ENCODE measurements at places on chromosomes 6 and 20. TPM values are rescaled to one million over a fixed set of nuclear protein-coding genes. Genes with fewer than 3 reads are reported as not detected.

- no peak for DNase-seq
- no peak overlapping the region for H3K4me3 ChIP-seq
- H3K4me1 ChIP-seq, result no peaks in the 10 kb centered on the region
Measured at GRCh38 chr6:133501675-133502270, 260.6 kb downstream of the EYA4 start.

DNA sequence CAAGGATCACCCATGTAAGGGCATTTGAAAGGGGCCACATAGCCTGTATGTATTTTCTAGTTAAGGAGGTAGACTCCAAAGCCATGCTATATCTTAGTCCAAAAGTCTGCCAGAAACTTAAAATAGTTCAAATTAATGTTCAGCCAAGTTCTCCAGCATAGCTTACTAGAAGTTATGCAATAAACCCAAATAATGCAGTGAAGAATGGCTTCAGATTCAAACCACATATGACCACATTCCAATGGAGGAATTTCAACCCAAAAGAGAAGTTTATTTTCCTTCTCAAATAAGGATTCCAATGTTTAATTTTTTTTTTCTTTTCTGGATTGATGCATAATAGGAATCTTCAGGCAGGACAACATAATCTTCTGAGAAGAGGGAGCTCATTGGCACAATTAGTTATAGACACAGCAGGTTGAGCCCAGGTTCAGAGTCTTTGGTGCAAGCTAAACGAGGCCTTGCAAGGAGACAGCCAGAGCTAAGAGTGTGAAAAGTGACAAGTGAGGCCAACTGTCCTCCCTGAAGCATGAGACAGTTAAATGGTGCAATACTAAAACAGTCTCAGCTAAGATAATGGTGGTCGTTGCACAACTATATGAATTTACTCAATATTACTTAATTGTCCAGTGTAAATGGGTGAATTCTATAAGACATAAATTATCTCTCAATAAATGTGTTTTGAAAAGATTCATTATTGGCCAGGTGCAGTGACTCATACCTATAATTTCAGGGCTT lies 598.8 kb upstream of the CDH4 start:
- no peak for DNase-seq
- no peaks in the 10 kb centered on the region for H3K27me3 ChIP-seq
- H3K36me3 ChIP-seq, result no peaks in the 10 kb centered on the region
- H3K4me3 ChIP-seq, result no peak overlapping the region
- H3K4me1 ChIP-seq, result no peaks in the 10 kb centered on the region

DNA sequence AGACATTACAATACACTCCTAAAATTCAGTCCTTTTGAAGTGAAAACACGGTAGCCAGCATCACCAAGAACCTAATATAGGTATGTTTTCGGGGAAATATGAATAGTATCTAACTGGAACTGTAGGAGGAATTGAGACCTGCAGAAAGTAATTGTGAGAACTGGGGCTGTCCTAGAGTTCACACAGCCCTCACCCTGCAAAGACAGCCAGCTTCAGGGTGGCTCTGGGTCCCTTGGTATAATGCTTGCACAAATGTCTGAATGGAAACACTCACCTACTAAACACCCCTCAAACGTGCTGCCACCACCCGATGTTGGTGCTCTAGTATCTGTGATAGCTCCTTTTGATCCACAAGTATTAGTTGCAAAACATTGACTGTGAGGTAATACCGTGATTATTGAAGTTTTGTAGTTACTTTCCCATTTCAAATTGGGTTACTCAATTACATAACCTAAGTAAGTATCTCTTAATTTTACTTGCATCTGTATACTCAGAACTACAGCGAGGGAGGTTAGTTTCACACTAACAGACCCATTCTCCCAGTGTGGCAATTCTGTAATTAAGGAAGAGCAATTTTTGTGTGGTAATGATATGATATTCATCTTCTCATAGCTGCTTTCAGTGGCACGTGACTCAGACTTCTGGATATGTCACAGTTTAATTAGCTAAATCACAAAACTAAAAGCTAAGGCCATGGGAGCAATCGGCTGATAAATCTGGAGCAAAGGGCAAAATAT lies 129.5 kb downstream of the INSM1 start:
- no peak overlapping the region for H3K27ac ChIP-seq
- DNase-seq, result no peak
- no peak overlapping the region for H3K4me3 ChIP-seq
- peaks cover 27% of the 10 kb centered on the region for H3K36me3 ChIP-seq

Gene SLC16A10
- total RNA-seq, result 4.8 TPM

GRCh38 chr20:53296451-53297153 lies 297.0 kb downstream of the ZNF217 start:
- no peaks in the 10 kb centered on the region for H3K4me1 ChIP-seq
- no peak for DNase-seq
- H3K36me3 ChIP-seq, result no peaks in the 10 kb centered on the region
- H3K4me3 ChIP-seq, result no peak overlapping the region

Gene CASS4
- 21.8 TPM for total RNA-seq

DNA sequence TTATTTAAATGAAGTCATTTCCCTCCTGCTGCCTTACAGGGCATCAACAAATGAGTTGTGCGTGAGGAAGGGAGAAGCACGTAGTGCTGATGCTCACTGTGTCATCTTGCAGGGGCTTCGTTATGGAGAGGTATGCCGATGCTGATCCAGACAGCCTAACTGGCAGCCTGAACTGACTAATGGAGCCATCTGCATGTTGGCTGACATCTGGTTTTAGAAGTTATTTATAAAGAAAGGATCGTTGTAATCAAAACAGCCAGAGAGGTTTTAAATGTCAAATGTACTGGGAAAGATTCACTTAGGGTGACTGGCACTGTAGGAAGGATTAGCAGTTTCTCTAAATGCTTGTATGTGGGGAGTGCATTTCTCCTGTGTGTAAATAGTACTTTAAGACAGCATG lies 54.6 kb downstream of the FARS2 start:
- DNase-seq, result no peak
- no peaks in the 10 kb centered on the region for H3K27me3 ChIP-seq
- H3K4me3 ChIP-seq, result no peak overlapping the region
- H3K27ac ChIP-seq, result no peak overlapping the region
- peaks cover 4% of the 10 kb centered on the region for H3K4me1 ChIP-seq

DNA sequence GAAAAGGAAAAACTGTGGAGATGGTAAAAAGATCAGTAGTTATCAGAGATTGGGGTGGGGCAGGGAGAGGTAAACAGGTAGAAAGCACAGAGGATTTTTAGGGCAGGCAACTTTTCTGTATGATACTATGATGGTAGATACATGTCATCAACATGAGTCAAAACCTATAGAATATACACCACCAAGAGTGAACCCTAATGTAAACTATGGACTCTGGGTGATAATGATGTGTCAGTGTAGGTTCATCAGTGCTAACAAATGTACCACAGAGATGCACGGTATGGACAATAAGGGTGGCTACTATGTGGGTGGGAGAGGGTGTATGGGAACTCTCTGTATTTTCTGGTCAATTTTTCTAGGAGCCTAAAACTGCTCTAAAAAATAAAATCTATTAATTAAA lies 18.5 kb downstream of the PACSIN1 start:
- H3K4me3 ChIP-seq, result no peak overlapping the region
- H3K4me1 ChIP-seq, result peaks cover 42% of the 10 kb centered on the region
- DNase-seq, result no peak
- H3K27ac ChIP-seq, result peak overlapping the region; percentile 18
- H3K36me3 ChIP-seq, result no peaks in the 10 kb centered on the region

GRCh38 chr6:110859335-110859792 lies 15.2 kb upstream of the AMD1 start:
- no peak overlapping the region for H3K27ac ChIP-seq
- H3K4me1 ChIP-seq, result peaks cover 9% of the 10 kb centered on the region
- H3K4me3 ChIP-seq, result no peak overlapping the region
- H3K36me3 ChIP-seq, result no peaks in the 10 kb centered on the region

GRCh38 chr6:76342611-76343160 lies 270.2 kb upstream of the IMPG1 start:
- H3K36me3 ChIP-seq, result no peaks in the 10 kb centered on the region
- DNase-seq, result no peak
- no peaks in the 10 kb centered on the region for H3K27me3 ChIP-seq
- H3K4me1 ChIP-seq, result no peaks in the 10 kb centered on the region
- H3K27ac ChIP-seq, result no peak overlapping the region

DNA sequence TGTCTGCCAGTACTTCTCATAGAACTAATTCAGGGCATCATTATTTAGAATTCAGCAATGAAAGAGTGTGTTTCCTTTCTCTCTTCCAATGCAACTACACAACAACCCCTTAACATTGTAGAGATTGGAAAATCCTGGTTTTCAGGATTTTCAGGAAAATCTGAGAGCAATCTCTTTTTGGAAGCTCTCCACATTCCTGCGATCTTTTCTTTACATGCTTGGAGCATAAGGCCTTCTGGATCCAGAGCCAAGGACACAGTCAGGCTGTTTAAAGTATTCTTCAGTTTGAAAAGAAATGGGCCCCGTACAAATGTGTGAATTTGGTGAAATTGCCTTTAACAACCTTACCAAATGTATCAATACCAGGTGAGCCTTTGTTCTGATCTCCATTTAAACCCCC lies 469.7 kb downstream of the PKHD1 start:
- no peak for DNase-seq
- H3K4me3 ChIP-seq, result no peak overlapping the region
- no peaks in the 10 kb centered on the region for H3K36me3 ChIP-seq
- H3K27me3 ChIP-seq, result no peaks in the 10 kb centered on the region
- H3K4me1 ChIP-seq, result no peaks in the 10 kb centered on the region

Gene C6orf58
- not detected for total RNA-seq

GRCh38 chr6:12457094-12457493 lies 166.9 kb downstream of the EDN1 start:
- no peaks in the 10 kb centered on the region for H3K4me1 ChIP-seq
- no peak for DNase-seq
- no peaks in the 10 kb centered on the region for H3K36me3 ChIP-seq
- no peak overlapping the region for H3K4me3 ChIP-seq

GRCh38 chr6:110517034-110517433 lies 40.6 kb upstream of the SLC22A16 start:
- no peak for DNase-seq
- no peak overlapping the region for H3K27ac ChIP-seq
- H3K27me3 ChIP-seq, result peaks cover 29% of the 10 kb centered on the region
- no peaks in the 10 kb centered on the region for H3K4me1 ChIP-seq
- no peaks in the 10 kb centered on the region for H3K36me3 ChIP-seq

DNA sequence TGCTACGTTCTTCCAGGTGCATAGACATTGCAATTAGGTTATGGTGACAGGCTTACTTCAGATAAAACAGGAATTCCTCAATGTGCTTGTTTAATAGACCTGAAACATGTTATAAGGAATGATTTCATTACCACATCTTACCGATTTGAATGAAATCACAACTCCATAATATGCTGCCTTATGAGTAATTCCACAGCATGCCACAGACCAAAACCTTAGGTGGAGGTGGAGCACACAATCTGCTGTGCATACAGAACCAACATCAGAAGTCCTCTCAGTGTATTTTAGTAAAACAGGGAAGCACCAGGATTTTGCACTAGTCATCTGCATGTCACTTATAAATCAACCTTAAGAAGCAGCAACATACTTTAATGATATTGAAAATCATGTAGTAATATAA lies 148.9 kb upstream of the TSHZ2 start:
- no peak for DNase-seq
- no peak overlapping the region for H3K27ac ChIP-seq
- H3K27me3 ChIP-seq, result peaks cover 3% of the 10 kb centered on the region
- no peak overlapping the region for H3K4me3 ChIP-seq

DNA sequence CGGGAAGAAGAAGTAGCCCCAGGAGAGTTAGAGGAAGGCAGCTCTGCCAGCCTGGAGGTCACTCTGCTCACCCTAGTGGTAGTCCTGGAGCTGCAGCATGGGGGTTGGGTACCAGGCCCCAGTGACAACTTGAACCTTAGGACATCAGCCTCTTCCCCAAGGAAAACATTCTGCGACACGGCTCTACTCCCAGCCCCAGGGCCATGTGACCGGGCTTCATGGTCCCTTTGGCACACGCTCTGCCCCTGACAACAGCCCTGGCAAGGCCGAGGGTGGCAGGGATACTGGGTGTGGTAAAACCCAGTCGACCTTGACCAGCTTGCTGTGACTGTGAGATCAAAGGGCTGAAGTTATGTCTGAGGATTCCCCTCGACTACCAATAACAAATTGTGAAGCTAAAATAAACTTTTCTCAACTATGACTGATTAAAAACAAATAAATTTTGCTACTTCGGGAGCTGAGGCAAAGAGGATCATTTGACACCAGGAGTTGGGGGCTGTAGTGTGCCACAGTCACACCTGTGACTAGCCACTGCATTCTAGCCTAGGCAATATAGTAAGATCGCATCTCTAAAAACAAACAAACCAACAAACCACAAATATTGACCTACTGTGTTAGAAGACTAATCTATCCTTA lies 24.4 kb upstream of the ARID1B start:
- H3K4me3 ChIP-seq, result no peak overlapping the region
- DNase-seq, result no peak
- H3K36me3 ChIP-seq, result no peaks in the 10 kb centered on the region
- H3K4me1 ChIP-seq, result no peaks in the 10 kb centered on the region
- H3K27me3 ChIP-seq, result peaks cover 10% of the 10 kb centered on the region
- H3K27ac ChIP-seq, result no peak overlapping the region

- H3K4me3 ChIP-seq, result no peak overlapping the region
- H3K27me3 ChIP-seq, result peaks cover 40% of the 10 kb centered on the region
- H3K36me3 ChIP-seq, result no peaks in the 10 kb centered on the region
Measured at GRCh38 chr6:151701911-151702562, 105.4 kb upstream of the ESR1 start.

Gene GPX5
- total RNA-seq, result not detected

Gene SAPCD1
- total RNA-seq, result 12.8 TPM

- peaks cover 95% of the 10 kb centered on the region for H3K36me3 ChIP-seq
- no peak overlapping the region for H3K4me3 ChIP-seq
- peaks cover 42% of the 10 kb centered on the region for H3K4me1 ChIP-seq
- H3K27ac ChIP-seq, result no peak overlapping the region
- no peak for DNase-seq
Measured at GRCh38 chr20:17951323-17951722, 17.3 kb downstream of the SNX5 start.

Gene CDH4
- total RNA-seq, result 0.02 TPM

- no peak for DNase-seq
- H3K4me3 ChIP-seq, result no peak overlapping the region
- H3K27me3 ChIP-seq, result peaks cover 74% of the 10 kb centered on the region
- no peaks in the 10 kb centered on the region for H3K36me3 ChIP-seq
- no peaks in the 10 kb centered on the region for H3K4me1 ChIP-seq
Measured at GRCh38 chr6:112223070-112223861, 31.1 kb downstream of the LAMA4 start.
